ENCODE measurements at places on chromosomes 5 and 9.

GRCh38 chr9:111037356-111037707 is 938 bp downstream of the LPAR1 start:
- DNase-seq, result no peak

GRCh38 chr5:177456976-177457851 is 10.6 kb downstream of the PRR7 start:
- peak; percentile 82 for DNase-seq

DNA sequence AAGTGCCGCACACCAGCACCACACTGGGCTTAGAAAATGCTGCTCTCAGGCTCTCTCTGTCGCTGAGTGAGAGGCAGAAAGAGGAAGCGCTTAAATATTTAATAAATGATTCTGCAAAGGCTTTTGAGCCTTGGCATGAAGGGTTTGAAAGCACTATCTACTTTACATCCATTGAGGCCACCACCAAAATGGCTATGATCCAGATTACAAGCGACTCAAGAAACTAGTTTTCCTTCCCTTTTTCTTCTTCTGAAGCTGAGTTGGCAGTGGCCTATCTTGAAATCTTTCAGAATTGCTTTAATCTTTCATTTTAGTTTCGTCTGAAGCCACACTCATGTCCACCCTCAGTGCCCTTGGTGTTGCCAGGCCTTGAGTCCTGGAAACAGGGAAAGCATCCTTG is 59.5 kb downstream of the EBF1 start:
- no peak for DNase-seq

DNA sequence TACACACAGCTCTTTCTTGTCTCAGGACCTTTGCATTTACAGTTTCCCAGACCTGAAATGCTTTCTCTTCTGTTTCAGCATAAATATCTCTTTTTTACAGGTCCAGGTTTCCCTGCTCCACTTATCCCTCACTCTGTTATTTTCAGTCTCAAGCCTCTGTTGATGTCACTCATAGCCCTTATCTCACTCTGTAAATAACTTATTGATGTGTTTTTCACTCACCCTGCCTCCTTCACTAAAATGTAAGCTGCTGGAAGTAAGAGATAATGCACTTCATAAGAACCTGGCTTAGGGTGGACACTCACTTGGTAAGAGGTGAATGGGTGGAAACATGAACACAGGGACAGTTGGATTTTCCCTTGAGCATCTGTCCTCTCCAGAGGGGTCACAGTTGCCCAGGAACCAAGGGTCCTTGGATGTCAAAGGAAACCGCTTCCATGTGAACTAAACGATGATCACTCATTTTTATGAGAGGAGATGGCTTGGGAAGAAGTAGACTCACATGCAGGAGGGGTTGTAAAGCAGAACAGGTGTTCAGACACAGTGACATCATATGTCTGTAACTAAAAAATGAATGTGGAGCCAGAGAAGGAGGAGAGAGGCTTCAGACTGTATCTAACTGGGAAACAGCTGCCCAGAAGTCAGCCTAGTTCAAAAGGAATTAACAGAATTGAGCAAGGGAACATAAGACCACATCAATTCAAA is 5.5 kb upstream of the HTR4 start:
- DNase-seq, result no peak

DNA sequence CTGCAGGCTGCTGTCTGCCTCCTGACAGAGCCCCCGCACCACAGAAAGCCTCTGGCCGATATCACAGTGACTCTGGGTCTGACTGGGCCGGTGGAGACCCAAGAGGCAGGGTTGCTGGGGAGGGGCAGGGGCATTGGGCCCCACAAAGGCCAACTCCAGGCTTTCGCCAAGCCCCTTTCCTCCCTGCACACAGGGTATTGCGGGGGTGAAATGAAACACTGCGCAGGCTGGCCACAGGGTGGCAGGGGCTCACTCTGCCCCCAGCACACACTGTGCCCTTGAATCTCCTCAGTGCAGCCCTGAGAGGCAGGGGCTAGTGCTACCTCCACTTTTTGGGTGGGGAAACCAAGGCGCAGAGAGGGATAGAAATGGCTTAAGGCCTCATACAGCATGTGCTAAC is 44.6 kb downstream of the BARX1 start:
- no peak for DNase-seq

GRCh38 chr9:134431626-134432025 is 105.4 kb downstream of the RXRA start:
- DNase-seq, result no peak

- DNase-seq, result no peak
Measured at GRCh38 chr5:141003031-141003430, 36.8 kb downstream of the PCDHAC2 start.

GRCh38 chr9:106921341-106921899 is 58.5 kb downstream of the ZNF462 start:
- peak; percentile 43 for DNase-seq

GRCh38 chr9:72300873-72301272 is 64.1 kb downstream of the ZFAND5 start:
- no peak for DNase-seq

DNA sequence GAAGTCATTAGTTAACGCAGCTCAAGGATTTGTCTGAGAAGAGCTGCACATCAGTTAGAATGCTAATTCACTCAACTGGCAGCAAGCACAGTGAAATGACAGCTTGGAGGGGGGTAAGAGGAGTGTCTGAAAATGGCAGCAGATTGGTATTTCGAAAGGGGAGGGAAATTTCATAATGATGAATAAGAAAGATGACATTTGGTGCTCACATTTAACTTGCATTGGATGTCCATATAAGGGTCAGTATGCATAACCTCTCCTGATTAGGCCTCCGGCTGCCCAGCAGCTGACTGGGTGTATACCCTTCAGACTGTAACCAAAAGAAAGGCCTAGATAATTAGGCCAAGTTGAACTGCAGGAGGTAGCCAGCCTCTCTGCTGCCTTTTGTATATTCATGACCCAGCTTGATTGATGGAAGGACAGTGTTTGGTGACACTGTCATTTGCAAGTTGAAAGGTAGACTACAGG is 131.0 kb downstream of the PBX3 start:
- DNase-seq, result no peak

DNA sequence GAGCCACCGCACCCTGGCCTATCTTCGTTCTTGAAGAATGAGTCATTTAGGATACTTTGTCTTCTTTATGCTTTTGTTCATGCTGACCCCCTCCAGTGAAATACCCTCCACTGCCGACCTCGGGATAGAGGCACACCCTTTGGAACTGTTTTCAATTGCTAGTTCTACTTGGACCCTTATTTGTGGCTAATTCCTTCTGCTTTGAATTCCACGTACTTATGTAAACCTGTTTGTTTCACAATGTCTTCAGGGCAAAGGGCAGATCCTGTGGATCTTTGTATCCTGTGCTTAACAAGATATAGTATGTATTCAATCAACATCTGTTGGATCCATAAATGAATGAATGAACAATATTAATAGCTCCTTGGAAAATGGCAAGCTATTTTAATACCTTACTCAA is 19.6 kb upstream of the AOPEP start:
- DNase-seq, result peak; percentile 64

GRCh38 chr9:112288029-112288428 is 45.4 kb downstream of the PTBP3 start:
- DNase-seq, result no peak

DNA sequence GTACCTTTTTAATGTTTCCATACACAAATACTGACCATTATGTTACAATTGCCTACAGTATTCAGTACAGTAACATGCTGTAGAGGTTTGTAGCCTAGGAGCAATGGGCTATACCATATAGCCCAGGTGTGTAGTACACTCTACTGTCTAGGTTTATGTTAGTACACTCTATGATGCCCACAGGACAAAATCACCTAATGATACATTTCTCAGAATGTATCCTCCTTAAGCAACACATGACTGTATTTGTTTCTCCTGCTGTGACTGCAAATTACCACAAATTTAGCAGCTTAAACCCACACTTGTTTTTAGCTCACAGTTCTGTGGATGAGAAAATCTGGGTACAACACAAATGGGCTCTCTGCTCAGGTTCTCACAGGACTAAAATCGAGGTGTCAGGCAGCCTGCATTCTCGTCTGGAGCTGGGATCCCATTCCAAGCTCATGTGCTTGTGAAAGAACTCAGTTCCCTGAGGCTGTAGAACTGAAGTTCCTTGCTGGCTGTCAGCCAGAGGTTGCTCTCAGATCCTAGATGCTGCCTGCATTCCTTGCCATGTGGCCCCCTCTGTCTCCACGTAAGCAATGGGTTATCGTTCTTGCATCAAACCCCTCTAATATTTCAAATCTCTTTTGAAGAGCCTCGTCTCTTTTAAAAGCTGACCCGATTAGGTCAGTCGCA is 38.6 kb upstream of the PIK3R1 start:
- DNase-seq, result peak; percentile 69

- DNase-seq, result no peak
Measured at GRCh38 chr5:149237662-149238061, 34.0 kb upstream of the AFAP1L1 start.

DNA sequence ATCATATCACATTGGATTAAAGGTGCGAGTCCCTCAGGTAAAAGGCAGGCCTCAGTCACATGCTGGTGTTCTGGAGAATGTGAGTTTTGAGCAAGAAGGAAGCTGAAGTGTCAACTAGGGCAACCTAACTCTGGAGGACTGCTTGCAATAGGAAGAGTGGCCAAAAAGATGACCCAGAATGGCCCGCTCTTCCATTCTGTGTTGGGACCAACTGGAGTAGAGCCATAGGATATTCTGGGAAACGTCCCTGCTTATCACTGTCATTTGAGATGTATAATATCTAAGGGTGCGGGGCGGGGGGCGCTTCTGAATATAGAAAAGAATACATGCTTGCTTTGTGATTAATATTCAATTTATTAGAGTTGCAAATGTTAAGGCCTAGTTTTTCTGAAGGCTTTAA is 7.1 kb upstream of the TRIM7 start:
- DNase-seq, result no peak
